Progenitor cell of endocrine pancreas (in vitro differentiated cells): ENCODE measurements at places on chromosomes 11 and 22. TPM values are rescaled to one million over a fixed set of nuclear protein-coding genes. Genes with fewer than 3 reads are reported as not detected.

DNA sequence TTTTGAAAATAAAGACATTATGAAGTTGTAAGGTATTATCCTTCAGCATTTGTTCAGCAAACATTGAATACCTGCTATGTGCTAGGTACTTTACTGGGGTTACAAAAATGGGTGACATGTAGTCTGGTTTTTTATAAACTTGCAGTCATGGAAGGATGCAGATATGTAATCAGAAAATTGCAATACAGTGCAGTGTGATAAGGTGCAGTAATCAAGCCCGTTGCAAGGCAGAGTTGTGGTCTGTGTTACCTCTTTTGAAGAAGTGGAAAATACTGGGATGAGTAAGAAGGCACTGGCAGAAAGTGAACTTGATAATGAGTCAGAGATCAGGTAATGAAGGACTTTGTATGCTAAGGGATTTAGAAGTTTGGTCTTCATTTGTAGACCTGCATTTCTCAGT lies 8.1 kb downstream of the FBXO7 start:
- H3K27ac ChIP-seq = no peak overlapping the region
- H3K4me3 ChIP-seq = no peak overlapping the region

GRCh38 chr22:43753688-43754087 lies 58.4 kb downstream of the EFCAB6 start:
- no peak for DNase-seq
- H3K27ac ChIP-seq = no peak overlapping the region
- no peak overlapping the region for H3K4me3 ChIP-seq
- no peaks in the 10 kb centered on the region for H3K27me3 ChIP-seq

DNA sequence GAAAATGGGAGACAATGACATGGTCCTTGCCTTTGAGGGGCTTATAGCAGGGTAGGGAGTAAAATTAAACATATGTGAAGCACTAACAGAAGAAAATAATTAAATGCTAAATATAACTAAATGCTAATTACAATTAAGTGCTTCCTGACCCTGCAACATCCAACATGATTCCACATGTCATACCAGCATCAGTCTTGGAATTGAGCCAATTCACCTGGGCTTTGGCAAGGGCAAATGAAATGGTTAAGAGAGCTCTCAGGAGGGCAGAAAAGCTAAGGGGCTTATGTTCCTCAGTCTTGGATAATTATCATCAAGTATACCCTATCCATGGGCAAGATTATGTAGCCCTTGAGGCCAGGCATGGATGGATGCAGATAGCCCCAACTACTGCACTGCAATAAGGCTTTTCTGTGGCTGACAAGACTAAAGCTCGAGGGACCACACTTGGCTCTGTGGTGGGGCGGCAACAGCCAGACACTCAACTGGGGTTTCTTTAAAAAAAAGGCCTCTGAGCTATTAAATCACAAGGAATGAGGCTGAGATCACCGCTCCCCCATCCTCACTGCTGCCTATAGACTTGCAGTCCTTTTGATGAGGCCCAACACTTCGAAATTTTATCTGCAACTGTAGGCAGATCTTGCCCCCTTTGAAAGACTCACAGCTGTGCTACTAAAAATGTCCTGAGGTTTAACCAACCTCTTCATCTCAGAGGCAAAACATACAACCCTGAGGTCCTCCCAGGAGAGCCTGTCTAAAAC lies 39.0 kb downstream of the IL18BP start:
- no peak overlapping the region for H3K4me3 ChIP-seq
- H3K4me1 ChIP-seq = peaks cover 4% of the 10 kb centered on the region
- peaks cover 10% of the 10 kb centered on the region for H3K36me3 ChIP-seq
- DNase-seq = no peak
- H3K27ac ChIP-seq = no peak overlapping the region

DNA sequence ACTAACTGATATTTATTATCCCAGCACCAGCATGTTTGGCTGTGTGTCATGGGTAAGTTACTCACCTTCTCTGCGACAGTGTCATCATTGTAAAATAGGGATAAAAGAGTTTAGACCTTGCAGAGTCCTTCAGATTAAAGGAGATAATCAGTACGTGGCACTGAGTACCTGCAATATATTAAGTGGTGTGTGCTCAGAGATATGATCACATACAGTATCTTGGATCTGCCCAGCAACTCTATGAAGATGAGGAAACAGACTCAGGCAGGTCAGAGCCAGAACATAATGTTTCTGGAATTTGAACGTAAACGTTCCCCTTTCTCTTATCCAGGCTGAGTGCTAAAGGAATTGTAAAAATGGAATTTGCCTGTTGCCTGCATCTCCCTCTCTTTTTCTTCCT lies 46.9 kb upstream of the ELF5 start:
- no peak for DNase-seq
- H3K4me1 ChIP-seq = peaks cover 6% of the 10 kb centered on the region
- H3K27ac ChIP-seq = no peak overlapping the region
- no peaks in the 10 kb centered on the region for H3K36me3 ChIP-seq

DNA sequence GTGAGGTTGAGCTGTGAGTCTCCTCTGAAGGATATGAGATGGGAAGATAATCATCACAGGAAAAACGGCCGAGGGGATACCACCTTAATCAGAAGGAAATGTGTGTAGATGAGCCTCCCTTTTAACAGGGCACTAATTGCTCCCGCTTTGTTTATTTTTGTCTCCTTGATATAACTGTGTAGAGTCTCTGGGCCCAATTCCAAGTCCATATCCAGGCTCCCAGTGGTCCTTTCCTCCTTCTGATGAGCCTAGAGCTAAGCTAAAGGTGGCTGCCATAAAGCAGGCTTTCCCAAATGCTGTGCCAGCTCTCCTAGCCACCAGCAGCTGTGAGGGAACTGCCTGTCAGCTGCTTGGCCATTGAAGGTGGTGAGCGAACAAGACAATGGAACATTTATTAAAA lies 17.1 kb upstream of the CCDC90B start:
- no peak overlapping the region for H3K4me3 ChIP-seq

GRCh38 chr11:49213026-49213560 lies 4.7 kb upstream of the FOLH1 start:
- DNase-seq = no peak
- no peak overlapping the region for H3K4me3 ChIP-seq
- H3K4me1 ChIP-seq = no peaks in the 10 kb centered on the region
- no peaks in the 10 kb centered on the region for H3K27me3 ChIP-seq

- peaks cover 10% of the 10 kb centered on the region for H3K27me3 ChIP-seq
- H3K4me1 ChIP-seq = peaks cover 29% of the 10 kb centered on the region
- H3K27ac ChIP-seq = no peak overlapping the region
- no peak for DNase-seq
- H3K4me3 ChIP-seq = no peak overlapping the region
- H3K36me3 ChIP-seq = no peaks in the 10 kb centered on the region
These were observed 263.8 kb upstream of the NARS2 start for GRCh38 chr11:78838417-78838816.

GRCh38 chr11:29336727-29337575 lies 679.9 kb downstream of the KCNA4 start:
- no peak for DNase-seq
- H3K4me1 ChIP-seq = peaks cover 13% of the 10 kb centered on the region
- no peak overlapping the region for H3K27ac ChIP-seq
- peaks cover 9% of the 10 kb centered on the region for H3K27me3 ChIP-seq
- H3K36me3 ChIP-seq = no peaks in the 10 kb centered on the region

GRCh38 chr11:16412525-16413172 lies 56.3 kb upstream of the SOX6 start:
- no peak overlapping the region for H3K4me3 ChIP-seq
- no peak overlapping the region for H3K27ac ChIP-seq
- H3K27me3 ChIP-seq = no peaks in the 10 kb centered on the region
- no peak for DNase-seq
- no peaks in the 10 kb centered on the region for H3K4me1 ChIP-seq
- no peaks in the 10 kb centered on the region for H3K36me3 ChIP-seq

- no peak for DNase-seq
- peaks cover 3% of the 10 kb centered on the region for H3K36me3 ChIP-seq
- H3K27ac ChIP-seq = peak overlapping the region; percentile 82
These were observed 1.2 kb upstream of the DUSP8 start for GRCh38 chr11:1573077-1573902.

DNA sequence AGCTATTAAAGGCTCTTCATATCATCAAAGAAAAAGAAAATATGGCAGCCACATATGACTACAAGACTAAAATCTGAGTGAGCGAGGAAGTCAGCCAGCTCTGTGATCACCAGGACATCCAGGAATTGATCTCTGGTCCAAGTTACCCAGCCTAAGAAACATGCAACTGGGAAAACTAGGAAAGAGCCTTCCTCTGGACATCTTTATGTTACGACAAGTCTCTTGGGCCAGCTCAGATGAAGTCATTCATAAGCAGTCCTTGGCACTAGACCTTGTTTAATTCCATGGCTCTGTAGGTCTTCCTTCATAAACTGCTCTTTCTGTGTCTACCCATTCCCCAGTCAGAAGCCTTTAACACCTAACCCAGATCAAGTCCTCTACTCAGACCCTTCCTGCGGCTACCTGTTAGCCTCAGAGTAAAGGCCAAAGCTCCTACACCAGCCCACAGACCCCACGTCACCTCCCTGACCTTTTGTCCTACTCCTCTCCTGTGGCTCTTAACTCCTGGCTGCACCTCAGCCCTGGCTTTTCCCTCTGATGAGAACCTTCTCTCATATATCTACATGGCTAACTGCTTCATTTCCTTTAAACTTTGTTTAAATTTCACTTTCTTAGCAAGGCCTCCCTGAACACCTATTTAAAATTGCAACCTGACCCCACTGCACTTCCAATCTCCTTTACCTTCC lies 134.0 kb downstream of the KIF18A start:
- H3K27ac ChIP-seq = no peak overlapping the region
- H3K4me3 ChIP-seq = no peak overlapping the region
- H3K36me3 ChIP-seq = no peaks in the 10 kb centered on the region
- H3K27me3 ChIP-seq = no peaks in the 10 kb centered on the region

- no peaks in the 10 kb centered on the region for H3K4me1 ChIP-seq
- no peak overlapping the region for H3K4me3 ChIP-seq
- no peak overlapping the region for H3K27ac ChIP-seq
- H3K27me3 ChIP-seq = no peaks in the 10 kb centered on the region
- DNase-seq = no peak
- peaks cover 19% of the 10 kb centered on the region for H3K36me3 ChIP-seq
These were observed 291.8 kb downstream of the SBF2 start for GRCh38 chr11:10002221-10002620.

- peak overlapping the region; percentile 96 for H3K4me3 ChIP-seq
- H3K27me3 ChIP-seq = no peaks in the 10 kb centered on the region
- H3K36me3 ChIP-seq = peaks cover 23% of the 10 kb centered on the region
- peaks cover 9% of the 10 kb centered on the region for H3K4me1 ChIP-seq
- H3K27ac ChIP-seq = peak overlapping the region; percentile 98
- DNase-seq = no peak
These were observed 605 bp upstream of the COPB1 start for GRCh38 chr11:14500181-14500651.

IFITM10 gene
- 1.2 TPM in 2 replicates for total RNA-seq

TIGD3 gene
- total RNA-seq = 3.0 and 3.8 TPM in 2 replicates

SYT13 gene
- total RNA-seq = 22.9 and 24.5 TPM in 2 replicates

CADM1 gene
- 147 and 154 TPM in 2 replicates for total RNA-seq
